ENCODE measurements at places on chromosomes 6 and 20.

DNA sequence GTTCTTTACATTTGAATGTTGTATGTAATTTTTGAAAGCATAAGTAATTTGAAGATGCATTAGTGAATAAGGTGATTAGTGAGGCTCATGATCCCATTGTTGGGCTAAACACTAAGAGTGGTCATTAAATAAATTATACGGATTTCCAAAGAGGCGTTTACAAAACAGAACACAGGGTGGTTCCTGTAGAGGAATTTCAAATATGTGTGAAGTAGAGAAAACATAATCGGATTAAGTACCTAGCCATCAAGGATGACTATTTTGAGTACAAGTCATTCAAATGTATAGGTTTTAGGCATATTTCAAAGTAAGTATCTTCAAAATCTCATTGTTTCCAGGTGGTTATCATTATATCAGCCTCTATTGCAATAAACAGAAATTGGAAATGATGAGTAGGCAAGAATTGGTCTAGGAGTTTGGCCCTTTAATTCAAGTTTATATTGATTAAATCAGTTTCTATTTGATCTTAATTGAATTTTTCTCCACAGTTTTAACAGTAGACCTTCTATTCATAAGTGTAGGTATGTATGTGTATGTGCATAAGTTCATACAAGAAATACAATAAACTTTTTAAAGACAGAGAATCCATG lies 94.8 kb downstream of the MYLK4 start:
- DNase-seq = no peak

DNA sequence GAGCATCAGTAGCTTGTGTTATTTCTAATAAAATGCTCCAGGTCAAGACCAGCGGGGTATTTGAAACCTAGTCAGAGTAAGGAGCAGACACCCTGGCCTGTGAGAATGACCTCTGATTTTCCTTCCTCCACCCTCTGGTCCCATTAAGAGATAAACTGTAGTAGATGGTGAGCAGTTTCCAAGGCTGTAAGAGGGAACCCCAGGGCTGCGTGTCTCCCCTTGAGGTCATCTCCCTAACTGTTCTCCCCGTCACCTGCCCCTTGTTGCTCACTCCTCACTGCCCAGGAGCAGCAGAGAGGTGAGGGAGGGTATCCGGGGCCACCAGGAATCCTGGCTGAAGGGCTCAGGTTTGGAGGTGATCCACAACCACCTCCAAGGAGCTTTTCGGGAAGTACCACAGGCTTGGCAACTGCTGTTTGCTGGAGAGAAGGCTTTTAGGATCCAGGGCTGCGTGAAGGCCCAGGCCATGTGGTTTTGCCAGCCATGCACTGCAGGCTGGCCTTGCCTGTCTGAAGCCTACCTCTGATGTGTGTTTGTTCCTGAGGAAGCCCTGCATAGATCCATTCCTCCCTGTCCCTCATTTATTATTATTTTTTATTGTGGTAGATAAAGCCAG lies 62.5 kb downstream of the RREB1 start:
- DNase-seq = no peak

DNA sequence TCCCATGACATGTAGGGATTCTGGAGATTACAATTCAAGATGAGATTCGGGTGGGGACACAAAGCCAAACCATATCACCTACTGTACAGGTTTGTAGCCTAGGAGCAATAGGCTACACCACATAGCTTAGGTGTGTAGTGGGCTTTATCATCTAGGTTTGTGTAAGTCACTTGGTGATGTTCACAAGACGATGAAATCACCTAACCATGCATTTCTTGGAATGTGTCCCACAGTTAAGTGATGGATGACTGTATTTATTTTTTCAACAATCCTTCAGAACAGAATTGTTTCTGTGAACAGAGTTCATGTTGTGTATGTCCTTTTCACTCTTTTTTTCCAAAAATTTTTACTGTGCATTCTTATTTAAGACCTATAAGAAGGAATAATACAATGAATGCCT lies 76.1 kb downstream of the DTD1 start:
- DNase-seq = no peak

DNA sequence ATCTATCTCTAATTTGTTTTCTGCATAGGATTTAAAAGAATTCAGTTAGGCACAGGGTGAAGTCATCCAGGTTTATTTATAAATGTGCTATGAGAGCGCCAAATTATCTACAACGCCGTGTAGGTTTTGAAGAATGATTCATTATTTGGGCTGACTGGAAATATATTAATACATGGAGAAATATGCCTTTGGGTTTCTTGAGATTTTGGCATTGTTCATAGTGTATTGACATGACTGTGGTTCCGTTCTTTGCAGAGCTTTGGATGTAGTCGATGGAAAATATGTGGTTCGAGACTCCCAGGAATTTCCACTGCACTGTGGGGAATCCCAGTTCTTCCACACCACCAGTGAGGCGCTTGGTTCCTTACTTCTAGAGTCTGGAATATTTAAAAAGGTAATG lies 90.9 kb downstream of the CRYBG1 start:
- DNase-seq = no peak

DNA sequence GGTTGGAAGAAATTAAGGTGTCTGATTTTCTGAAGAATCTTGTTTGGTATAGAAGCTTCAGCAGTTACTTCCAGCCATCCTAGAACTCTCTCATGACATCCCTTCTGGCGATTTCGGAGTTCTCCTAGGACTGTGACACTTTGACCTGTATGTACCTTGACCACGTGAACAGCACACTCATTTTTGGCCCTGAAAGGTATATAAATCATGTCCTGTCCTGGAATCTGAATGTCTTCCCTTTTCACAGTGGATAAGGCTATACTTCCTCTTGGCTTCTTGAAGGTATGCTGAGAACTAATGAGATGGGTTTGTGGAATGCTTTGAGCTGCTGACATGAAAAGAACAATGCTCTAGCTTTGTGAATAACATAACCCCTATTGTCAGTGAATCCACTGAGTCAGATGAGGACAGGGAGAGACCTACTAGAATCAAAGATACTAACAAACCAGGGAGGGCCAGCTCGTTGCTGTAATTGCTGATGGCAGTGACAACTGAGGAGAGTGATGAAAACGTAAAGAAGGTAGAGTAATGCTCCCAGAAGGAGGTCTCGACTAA lies 6.0 kb upstream of the ZDHHC14 start:
- no peak for DNase-seq

GRCh38 chr6:67345946-67346345 lies 1289.1 kb upstream of the ADGRB3 start:
- DNase-seq = no peak

DNA sequence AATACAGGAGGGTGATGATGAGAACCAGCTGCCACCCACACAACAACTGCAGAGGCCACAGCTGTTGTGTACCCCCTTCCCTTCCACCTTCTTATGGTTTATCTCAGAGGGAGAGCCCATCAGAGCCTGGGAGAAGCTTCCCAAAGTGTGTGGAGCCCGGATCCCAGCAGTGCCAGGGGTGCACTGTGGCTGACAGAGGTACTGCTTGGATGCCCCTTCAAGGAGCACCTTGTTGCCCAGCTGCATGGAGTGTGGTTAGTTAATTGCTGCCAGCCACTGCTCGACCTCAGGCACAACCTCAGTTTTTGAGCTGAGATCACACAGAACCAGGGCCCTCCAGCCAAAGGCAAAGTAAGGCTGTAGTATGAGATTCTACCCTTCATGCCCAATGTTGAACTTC lies 13.0 kb downstream of the PI3 start:
- no peak for DNase-seq

GRCh38 chr6:49384904-49385303 lies 78.1 kb downstream of the MMUT start:
- DNase-seq = no peak

DNA sequence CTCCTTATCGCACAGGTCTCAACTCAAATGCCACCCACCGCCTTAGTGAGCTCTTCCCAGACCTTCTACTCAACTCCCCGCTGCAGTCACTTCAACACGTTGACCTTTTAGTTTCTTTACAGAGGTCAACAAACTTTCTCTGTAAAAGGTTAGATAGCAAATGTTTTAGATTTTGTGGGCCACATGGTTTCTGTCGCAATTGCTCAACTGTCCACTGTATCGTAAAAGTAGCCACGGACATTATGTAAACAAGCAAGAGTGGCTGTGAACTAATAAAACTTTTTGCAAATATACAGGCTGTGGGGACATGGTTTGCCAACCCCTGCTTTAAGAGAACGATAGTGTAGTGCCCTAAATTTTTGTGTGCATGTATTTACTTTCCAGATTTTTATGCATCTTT lies 247.6 kb upstream of the TSHZ2 start:
- no peak for DNase-seq

GRCh38 chr6:84372290-84372689 lies 144.8 kb upstream of the CEP162 start:
- no peak for DNase-seq

DNA sequence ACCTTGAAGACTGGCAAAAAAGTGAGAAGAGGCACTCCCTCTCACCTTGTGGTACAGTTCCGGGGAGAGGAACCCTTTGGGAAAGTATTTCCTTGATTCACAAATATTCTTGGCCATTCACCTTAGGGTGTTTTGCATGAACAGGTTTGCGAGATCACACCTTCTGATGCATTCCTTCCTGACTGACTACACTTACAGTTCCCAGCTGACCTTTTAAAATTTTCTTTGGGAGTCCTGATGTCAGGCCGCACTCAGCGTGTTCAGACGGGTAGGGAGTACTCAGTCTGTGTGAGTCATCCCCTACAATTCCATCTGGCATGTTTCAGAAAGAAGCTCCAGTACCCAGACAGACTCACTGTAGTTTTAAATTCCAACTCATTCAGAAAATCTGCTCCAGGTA lies 1.7 kb downstream of the ADGRF4 start:
- DNase-seq = no peak

DNA sequence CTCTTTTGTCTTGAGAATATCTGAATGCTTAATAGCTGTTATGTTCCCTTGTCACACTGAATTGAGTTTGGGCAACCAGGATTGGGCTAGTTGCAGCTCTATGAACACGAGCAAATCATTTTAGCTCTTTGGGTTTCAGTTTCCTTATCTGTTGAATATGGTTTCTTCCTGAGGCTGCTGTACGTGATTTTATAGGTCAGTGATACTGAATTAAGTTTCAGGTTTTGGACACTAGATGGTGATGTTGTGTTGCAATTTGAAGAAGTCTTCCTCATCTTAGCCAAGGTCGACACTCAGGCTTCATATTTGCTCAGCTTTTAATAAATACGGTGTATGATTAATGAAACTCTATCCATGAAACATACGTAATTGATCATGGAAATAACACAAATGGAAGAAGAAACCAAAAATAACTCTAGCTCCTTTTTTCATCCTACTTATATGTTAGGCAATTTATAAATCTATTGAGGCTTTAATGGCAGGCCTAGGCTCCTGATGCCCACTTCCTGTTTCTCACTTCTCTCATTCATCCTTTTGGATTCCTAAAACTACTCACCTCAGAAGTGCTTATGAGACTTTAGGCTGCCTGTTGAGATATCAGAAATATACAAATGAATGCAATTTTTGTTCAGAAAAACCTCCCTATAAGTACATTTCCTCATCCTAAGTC lies 354.1 kb upstream of the MAP3K7 start:
- no peak for DNase-seq

- DNase-seq = no peak
Measured at GRCh38 chr6:168022488-168023321, 25.2 kb downstream of the KIF25 start.

GRCh38 chr20:48819821-48820648 lies 7.8 kb downstream of the PREX1 start:
- DNase-seq = no peak

DNA sequence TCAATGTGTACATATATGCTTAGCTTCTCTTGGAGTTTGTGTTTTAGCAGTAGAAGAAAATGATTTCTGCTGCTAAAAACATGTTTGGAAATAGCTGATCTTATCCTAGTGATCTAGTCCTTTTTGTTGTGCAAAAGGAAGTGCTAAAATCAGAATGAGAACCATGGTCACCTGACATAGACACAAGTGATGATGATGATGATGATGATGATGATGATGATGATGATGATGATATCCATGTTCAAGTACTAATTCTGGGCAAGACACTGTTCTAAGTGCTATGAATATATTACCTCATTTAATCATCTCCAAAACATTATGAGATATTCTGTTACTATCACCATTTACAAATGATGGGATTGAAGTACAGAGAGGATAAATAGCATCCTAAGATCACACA lies 79.8 kb downstream of the ANKEF1 start:
- DNase-seq = no peak

- DNase-seq = no peak
Measured at GRCh38 chr20:1212023-1212422, 8.8 kb downstream of the C20orf202 start.

- peak; percentile 59 for DNase-seq
Measured at GRCh38 chr20:45611054-45611453, 18.5 kb upstream of the WFDC10A start.

- no peak for DNase-seq
Measured at GRCh38 chr6:47729457-47729856, 31.1 kb downstream of the ADGRF4 start.

DNA sequence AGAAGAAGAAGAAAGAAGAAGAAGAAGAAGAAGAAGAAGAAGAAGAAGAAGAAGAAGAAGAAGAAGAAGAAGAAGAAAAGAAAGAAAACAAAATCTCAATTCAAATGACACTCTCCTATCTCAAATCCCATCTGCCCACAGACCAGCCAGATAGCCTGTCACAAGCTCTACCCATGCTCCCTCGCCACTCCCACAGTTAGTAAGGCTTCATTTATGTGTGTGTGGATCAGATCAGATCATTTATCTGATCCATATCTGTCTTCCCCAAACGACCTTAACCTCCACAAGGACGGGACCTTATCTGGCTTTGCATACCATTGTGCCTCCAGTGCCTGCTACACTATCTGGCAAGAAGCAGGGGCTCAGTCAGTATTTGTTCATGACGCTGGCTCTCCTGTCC lies 81.9 kb upstream of the RREB1 start:
- no peak for DNase-seq

DNA sequence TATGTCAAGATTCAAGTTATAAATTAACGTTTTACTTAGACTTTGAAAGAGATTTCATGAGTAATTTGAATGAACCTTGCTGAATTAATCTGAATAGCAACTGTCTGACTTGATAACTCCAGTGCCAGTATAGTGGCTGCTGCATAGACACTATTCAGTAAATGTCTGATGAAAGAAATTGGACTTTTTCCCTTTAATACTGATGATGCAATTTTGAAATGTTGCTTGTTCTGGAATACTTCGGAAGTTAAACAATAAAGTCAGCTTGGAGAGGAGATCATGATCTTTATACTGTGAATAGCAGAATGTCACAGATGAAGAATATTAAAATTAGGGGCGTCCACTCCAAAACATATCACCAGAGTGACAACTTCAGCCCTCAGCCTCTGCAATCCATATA lies 3.6 kb upstream of the PGBD1 start:
- no peak for DNase-seq

DNA sequence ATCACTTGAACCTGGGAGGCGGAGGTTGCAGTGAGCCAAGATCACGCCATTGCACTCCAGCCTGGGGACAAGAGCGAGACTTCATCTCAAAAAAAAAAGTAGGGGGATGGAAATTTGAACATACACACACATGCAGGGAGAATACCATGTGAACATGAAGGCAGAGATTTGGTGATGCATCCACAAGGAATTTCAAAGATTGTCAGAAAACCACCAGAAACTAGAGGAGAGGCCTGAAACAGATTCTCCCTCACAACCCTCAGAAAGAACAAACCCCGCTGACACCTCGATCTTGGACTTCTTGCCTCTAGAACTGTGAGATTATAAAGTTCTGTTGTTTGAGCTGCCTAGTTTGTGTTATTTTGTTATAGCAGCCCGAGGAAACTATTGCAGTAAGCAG lies 125.5 kb downstream of the GPX5 start:
- DNase-seq = no peak

- DNase-seq = no peak
Measured at GRCh38 chr6:104589940-104590339, 269.8 kb downstream of the HACE1 start.
